ENCODE measurements at places on chromosomes 4 and X.

DNA sequence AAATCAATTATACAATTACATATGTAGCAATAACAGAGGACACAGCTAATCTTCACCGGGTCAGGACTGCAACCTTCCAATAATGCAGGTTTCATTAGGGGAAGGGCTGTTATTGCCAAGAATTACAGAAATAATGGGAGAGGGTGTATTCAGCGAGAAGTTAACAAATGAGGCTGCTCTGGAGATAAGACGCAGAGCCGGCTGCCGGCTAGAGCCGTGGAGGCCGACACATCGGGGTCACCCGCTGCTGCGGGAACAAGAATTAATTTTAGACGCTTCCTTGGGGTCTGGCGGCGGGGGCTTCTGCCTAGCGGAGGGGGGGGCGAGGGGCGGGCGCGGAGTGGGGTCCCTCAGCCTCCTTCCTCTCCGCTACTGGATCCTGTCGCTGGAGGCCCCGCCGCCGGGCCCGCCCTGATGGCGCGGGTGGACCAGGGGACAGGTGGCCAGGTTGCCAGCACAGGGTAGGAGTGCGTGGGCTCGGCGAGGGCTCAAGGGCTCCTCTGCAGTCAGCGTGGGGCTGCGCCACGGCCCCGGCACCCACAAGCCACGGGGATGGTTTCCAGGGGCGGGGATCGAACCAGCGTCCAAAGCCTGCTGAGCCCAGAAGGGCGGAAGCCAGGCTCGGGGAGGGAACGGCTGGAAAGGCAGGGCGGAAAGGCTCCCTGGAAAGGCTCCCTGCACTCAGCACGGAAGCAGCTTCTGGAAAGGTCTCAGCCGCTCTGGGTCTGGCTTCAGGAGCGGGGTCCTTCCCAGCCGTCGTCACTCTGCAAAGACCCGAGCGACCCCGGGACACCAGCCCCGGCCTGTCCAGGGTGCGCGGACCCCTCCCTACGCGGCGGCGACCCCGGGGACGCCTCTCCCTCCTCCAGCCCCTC, 113.8 kb upstream of the NKX1-1 start:
- DNase-seq: no peak

- DNase-seq: no peak
These were observed 66.8 kb upstream of the NKX1-1 start for GRCh38 chr4:1472911-1473518.

GRCh38 chr4:14898989-14899388, 103.3 kb upstream of the CPEB2 start:
- DNase-seq: no peak

- no peak for DNase-seq
These were observed 584.2 kb upstream of the FTHL17 start for GRCh38 chrX:31656013-31656412.

- no peak for DNase-seq
These were observed 8.1 kb downstream of the CRMP1 start for GRCh38 chr4:5884796-5885195.

GRCh38 chrX:95836517-95836916, 848.1 kb upstream of the DIAPH2 start:
- no peak for DNase-seq

DNA sequence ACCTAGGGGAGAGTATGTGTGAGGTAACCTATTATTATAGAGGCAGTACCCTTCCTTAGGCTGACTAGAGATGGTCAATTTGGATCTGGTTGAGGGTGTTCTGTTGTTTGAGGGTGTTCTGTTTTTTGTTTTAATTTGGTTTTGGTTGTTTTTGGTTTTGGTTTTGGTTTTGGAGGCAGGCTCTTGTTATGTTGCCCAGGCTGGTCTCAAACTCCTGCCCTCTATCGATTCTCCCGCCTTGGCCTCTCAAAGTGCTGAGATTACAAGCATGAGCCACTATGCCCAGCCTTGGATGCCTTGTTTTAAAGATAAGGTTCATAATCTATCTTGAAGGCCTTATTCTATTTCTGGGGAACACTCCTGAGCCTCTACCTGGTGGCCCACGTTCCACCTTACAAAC, 912 bp downstream of the CXorf65 start:
- no peak for DNase-seq

GRCh38 chrX:120308959-120309872, 2.0 kb downstream of the TMEM255A start:
- peak; percentile 55 for DNase-seq

DNA sequence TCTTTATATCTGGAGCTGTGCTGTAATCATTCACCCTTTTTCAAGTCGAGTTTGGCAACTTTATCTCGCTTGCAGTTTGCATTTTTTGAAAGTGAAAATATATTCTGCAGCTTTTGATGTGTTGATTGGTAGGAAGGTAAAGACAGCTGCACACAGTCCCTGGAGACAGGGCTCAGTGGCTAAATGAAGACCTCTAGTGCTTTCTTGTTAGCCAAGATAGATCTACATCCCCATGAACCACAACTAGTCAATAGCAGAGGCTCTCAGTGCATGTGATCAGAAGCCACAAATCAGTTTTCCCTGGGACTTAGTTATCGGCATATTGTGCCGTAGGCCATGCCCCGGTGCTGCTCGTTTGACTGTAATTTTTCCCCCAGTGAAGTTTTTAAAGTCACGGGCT, 587.7 kb upstream of the PITX2 start:
- DNase-seq: no peak

DNA sequence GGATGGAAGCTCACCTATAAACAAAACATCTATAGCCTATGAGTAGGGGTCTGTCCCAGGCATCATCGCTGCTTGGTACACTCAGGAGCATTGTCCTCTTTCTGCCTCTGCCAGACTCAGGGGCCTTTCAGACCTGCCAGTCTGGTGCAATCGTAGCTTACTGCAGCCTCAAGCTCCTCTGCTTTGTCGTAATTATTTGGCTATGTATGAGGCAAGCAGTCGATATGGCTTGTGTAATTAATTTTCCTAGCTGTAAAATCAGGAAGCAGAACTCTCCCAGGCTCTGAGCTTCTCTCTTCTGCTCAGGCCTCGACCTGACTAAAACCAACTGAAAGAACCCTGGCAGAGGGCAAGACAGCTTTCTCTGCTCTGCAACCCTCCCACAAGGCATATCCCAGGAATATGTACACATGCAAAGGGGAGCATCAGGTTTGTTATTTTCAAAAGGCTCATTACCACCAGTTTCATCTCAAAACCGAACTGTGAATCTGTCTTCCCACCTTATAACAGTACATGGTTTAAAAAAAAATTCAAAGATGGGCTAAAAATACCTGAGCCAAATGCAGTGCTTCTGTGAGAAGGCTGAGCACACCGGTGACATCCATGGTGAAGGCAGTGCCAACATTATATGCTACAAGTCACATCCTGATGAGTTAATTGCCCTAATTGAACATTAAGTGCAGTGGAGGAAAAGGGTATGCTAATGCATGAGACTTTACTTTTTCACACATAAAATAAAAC, 309.2 kb upstream of the EMCN start:
- DNase-seq: no peak

GRCh38 chr4:53557669-53558064, 33.6 kb downstream of the LNX1 start:
- DNase-seq: no peak

- no peak for DNase-seq
These were observed 8.6 kb downstream of the CDKL2 start for GRCh38 chr4:75621715-75622114.

GRCh38 chr4:48258845-48259397, 10.7 kb downstream of the TEC start:
- no peak for DNase-seq
